ENCODE measurements at places on chromosomes 5 and 9.

- no peak for DNase-seq
Observed at GRCh38 chr5:141434006-141434405, 3.7 kb downstream of the PCDHGA12 start.

- no peak for DNase-seq
Observed at GRCh38 chr9:110016340-110016739, 191.6 kb downstream of the C9orf152 start.

GRCh38 chr9:27715651-27716050 lies 142.4 kb upstream of the C9orf72 start:
- no peak for DNase-seq

GRCh38 chr9:86924206-86924605 lies 23.1 kb downstream of the GAS1 start:
- DNase-seq: no peak

DNA sequence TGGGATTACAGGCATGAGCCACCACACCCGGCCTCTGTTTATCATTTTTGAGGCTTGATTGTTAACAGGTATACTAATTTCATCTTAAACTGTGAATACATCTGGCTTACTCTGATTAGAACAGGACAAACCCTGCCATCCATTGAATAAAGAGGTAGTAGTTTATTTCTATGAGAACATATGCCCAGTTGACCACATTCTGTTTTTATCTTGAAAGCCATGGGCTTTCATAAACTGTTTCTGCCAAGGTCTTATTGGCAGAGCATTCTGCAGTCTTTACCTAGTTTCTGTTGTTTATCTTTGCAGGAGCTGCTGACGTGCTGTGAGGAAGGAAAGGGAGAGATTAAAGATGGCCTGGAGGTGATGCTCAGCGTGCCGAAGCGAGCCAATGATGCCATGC lies 184.9 kb upstream of the OTULINL start:
- DNase-seq: no peak

DNA sequence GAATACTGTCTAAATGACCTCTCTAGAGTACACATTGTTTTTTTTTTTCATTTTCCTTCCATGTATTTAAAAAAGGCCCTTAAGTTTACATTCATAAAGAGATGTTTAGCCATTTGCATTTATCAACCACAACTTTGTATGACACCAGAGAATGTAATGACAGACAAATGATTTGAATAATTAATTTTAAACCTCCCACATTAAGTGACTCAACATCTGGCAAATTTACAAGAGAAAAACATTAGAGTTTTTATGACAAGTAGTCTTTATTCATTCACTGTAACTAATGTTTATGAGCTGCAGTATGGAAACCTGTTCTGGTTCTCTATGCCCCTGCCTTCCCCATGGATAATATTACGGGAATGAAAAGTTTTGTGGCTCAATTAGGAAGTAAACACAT lies 1093.8 kb upstream of the CDH9 start:
- no peak for DNase-seq

DNA sequence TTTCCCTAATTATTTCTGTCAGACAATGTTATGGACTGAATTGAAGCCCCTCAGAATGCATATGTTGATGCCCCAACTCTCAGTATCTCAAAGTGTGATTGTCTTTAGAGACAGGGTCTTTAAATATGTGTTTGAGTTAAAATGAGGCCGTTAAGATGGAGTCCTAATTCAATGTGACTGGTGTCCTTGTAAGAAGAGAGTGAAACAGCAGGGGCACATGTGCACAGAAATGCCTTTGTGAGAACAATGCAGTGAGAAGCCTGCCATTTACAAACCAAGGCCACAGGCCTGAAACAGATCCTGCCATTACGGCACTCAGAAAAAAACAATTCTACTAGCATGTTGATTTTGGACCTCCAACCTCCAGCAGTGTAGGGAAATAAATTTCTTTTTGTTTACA lies 483.0 kb upstream of the DMAC1 start:
- DNase-seq: no peak

DNA sequence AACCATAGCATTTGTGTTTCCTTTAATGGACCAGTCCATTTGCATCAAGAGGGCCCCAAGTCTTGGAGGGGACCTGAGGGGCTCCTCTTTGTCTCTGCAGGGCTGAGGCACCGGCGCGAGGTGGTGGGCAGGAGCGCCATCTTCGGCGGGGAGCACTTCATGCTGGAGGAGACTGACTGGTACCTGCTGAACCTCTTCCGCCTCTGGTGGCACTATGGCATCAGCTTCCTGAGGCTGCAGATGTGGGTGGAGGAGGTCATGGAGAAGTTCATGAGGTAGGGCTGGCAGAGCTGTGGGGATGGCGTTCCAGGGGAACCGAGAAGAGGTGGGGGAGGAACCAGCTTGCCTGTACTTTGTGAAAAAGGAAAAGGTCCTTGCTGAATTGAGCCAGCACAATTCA lies 6.1 kb downstream of the PCYOX1L start:
- DNase-seq: no peak

DNA sequence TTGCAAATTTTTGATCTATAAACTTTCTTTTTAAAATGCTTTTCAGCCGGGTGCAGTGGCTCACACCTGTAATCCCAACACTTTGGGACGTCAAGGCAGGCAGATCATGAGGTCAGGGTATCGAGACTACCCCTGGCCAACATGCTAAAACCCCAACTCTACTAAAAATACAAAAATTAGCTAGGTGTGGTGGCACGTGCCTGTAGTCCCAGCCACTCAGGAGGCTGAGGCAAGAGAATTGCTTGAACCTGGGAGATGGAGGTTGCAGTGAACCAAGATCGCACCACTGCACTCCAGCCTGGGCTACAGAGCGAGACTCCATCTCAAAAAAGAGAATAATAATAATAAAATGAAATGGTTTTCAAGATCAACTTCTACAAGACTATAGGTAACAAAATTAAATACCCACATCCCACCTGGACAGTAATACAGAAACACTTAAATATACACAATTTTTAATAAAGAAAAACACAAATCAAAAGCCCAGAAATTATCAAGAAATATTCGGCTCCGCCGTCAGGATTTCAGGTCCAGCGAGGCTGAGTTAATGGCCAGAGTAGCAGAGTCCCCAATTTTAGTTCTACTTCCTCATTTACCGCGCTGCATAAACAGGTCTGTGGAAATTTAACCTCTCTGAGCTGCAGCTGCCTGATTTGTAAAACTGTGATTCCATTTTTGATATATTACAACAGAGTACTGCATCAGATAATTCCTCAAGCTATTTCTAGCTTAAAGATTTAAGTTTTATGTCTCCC lies 4.0 kb downstream of the TUT7 start:
- DNase-seq: no peak

DNA sequence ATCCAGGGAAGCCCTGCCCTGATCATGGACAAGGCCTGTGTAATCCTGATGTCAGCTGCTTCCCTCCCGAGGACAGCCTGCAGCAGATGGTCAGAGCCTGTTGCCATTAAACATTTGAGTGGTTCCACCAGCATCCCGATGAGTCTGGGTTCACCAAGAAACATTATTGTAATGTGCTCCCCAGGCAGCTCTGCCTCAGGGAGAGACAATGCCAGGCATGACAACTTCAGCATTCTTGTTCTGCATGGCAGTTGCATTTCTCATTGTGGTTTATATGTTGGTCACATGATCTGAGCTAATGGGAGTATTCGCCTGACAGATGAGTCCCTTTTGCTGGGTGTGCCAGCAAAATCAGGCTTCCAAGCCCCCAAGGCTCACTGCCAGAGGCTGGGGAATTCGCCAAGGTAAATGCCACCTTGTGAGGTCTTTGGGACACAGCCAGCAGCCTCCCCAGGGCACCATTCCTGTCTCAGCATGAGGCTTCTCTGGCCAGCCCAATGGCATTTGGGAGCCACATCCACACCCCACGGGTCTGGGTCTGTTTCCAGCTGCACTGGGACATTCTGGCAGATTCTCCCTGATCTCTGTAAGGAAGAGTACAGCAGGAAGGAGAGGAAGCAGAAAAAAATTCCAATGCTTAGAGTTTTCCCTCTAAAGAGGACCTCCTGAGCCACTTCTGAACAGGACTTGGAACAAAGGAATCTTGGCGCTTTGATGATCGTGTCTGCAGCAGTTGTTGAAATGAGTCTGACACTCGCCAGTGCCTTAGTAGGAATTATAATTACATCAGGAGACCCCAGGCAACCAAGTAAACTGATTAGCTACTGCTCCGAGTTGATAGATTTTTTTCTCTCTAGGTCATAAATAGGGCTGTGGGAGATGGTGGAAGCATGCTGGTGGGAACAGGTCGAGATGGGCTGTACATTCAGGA lies 18.7 kb downstream of the KCNIP1 start:
- DNase-seq: no peak

GRCh38 chr5:375921-376798 lies 54.6 kb downstream of the AHRR start:
- DNase-seq: no peak

DNA sequence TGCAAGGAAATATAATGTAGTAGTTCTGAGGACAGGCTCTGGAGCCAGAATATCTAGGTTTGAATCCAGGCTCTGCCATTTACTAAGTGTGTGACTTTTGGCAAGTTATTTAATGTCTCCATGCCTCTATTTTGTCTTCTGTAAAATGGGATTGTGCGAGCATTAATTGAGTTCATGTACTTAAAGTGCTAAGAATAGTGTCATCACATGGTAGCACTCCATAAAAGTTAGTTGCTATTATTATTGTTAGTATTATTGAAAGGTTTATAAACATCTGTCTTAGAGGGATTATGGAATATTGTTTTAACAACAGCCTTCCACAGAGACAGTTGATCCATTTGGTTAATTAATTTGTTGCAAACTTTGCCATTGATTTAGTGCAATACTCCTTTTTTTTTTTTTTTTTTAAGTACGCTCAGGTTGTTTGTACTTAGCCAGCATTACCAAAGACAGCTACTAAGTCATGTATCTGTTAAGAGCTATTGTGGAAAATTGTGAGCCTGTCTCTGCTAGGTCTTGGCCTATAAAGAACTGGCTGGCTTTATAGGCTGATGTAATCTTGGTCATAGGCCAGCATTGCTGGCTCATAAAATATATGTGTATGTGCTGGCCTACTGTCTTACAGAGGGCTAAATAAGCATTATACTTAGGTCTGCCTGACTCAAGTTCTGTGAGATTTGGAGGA lies 174.7 kb downstream of the WDR70 start:
- no peak for DNase-seq

GRCh38 chr5:170474489-170475274 lies 29.1 kb upstream of the KCNIP1 start:
- DNase-seq: no peak

GRCh38 chr5:96645091-96645490 lies 17.1 kb upstream of the CAST start:
- no peak for DNase-seq

GRCh38 chr5:149151717-149152116 lies 10.4 kb downstream of the ABLIM3 start:
- DNase-seq: no peak

- no peak for DNase-seq
Observed at GRCh38 chr9:19799784-19800183, 10.9 kb upstream of the SLC24A2 start.

DNA sequence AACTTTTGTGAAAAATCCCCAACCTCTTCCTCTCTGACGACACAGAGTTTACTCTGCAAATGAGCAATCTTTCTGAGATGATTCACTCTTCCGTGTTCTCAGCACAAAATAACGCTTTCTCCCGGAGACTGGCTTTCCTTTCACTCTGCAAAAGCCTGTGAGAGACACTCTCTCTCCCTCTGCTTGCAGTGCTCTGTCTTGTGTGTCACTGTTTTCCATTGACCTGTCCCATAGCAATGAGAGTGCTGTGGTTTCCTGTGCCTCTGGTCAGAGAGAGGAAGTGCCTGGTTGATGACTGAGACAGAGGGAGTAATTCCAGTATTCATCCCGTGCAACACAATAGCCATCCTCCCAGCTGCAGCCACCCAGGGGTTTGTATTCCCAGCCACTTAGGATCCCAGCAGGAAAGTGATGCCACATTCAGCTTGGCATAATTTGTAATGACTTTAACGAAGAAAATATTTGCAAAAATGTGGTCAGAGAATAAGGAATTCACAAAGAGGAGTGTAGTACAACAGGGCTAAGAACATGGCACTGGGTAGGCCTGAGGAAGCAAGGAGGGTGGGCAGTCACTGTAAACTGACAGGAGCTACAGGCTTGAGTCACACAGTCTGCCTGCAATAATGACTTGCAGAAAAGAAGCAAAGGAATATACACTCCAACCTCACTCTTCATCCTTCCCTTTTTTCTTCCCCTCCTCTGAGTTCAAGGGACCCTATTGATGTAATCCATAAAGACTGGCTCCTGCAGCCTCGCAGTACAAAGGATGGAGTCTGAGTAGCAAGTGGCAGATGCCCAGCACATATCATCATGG lies 463.5 kb upstream of the RGMB start:
- peak; percentile 6 for DNase-seq

- no peak for DNase-seq
Observed at GRCh38 chr5:163407034-163407655, 30.2 kb upstream of the CCNG1 start.

DNA sequence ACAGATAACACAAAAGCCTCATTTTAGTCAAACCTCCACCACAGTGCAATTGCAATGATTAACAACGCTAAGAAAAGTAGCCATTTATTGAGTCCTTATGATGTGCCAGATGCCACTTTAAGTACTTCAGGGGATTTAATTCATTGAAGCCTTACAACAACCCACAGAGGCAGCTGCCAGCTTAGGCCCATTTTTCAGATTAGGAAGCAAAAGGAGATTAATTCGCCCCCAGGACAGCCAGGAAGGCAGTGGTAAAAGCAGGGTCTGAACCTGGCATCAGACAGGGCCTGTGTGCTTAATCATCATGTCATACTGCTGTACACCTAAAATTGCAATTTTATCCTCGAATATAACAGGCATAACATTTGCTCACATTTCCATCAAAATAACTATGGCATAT lies 23.9 kb downstream of the MED27 start:
- no peak for DNase-seq

DNA sequence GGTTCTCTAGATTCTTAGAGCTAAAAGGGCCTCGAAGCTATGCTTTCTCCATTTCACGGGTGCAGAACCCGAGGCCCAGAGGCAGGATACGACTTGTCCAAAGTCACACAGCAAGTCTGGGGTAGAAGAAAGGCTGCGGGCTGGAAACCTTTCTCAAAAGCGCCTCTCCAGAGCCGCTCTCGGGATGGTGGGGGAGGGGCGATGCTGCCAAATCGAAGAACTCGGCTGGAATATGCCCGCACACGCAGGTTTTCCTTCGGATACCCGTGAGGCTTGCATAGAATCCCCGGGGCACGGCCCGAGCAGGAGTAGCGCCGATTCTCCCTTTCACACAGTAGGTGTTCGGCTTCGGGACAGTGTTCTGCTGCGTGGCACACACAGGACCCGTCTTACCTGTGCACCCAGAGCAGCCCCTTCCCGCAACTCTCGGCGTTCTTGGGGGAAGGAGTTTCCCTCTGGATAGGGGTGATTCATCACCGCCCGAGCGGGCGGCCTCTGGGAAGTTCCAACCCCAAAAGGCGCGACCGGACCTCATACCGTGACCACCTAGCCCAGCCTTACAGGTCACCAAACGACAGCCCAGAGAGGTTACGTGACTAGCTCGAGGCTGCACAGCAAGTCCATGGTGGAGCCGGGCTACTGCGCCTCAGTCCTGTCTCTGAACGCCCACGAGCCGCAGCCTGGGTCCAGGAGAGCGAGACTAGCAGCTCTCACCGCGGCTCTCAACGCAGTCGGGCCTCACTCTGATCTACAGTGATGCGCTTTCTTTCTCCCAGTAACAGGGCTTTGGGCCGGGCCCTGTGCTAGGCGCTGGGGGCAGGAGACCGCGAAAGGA lies 4.1 kb downstream of the PAX5 start:
- peak; percentile 26 for DNase-seq

All from frontal cortex (tissue), 4 donors.